ENCODE measurements at places on chromosomes 7 and 10.

GRCh38 chr7:128094686-128095085 is 63.4 kb upstream of the LRRC4 start:
- DNase-seq = no peak

GRCh38 chr10:36688717-36689116 is 436.7 kb upstream of the ANKRD30A start:
- DNase-seq = no peak

DNA sequence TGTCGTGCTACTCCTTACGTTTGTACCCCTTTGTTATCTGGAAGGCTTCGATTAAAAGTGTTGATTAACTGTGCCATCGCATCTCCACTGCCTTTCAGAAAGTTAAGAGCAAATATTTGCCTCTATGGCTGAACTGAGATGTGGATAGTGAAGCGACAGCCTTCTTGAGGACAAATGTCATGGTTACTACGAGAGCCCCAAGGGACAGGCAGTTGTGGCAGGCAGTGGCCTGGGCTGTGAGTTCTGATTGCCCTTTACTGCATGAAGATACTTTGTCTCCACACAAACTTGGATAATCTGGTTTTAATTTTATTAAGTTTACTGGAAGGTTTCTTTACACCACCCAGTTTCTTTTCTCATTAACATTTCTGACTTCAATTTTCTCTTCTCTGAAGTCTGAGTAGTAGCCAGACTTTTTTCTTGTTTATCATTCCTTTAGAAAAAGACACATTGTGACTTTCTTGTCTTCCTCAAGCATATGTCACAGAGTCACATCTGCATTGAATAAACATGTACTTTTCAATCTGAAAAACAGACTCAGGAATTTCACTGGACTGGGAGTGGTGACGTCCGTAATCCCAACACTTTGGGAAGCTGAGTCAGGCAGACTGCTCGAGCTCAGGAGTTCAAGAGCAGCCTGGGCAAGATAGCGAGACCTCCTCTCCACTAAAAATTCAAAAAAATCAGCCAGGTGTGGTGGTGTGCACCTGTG is 1.5 kb downstream of the TAS2R41 start:
- no peak for DNase-seq

DNA sequence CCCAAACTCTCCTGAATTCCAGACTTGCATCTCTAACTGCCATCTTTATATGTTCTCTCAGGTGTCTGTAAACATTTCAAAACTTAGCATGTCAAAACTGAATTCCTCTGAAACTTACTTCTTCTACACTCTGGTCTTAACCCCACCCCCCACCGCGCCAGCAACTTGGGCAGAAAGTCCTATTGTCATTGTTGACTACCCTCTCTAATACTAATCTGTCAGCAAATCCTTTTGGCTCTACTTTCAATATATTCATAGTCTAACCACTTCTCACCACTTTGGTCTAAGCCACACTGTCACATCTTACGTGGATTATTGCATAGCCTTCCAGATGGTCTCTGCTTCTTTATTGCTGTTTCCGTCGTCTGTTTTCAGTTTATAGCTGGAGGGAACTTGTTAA is 86.6 kb downstream of the AHCYL2 start:
- DNase-seq = no peak

GRCh38 chr7:35658606-35659201 is 36.2 kb downstream of the HERPUD2 start:
- no peak for DNase-seq

GRCh38 chr10:86172301-86172700 is 194.3 kb downstream of the GRID1 start:
- no peak for DNase-seq

DNA sequence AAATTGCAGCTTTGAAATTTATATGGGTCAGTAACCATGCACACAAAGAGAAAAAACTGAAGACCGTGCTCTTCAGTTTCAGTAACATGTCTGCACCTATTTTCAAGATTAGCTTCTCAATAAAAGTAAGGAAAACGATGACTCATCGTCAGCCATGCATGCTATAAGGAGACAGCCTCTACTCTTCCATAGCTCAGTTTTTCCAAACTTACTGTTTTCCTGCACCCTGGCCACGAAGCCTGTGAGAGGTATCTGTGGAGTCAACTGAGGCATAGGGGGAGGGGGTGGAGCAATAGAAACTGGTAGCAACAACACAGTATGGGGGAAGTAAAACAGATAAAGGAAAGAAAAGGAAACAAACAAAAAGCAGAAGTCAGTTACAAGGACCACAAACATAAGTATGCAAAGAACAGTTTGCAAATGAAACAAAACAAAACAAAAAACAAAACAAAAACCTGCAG is 58.0 kb downstream of the PDSS1 start:
- no peak for DNase-seq

DNA sequence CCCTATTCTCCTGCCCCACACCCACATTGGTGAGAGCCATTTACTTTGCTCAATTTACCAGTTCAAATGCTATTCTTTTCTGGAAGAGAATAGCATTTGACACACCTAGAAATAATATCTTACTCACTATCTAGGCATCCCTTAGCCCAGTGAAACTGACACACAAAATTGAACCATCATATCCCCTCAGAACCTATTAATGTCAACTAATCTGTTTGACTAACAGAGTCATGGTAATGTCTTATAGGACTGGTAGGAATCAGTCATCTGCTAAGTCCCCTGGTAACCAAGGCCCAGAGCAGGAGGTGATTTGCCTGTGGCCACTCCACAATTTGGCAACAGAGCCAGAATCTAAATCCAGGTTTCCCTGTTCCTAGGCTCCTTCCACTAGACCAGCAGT is 63.3 kb downstream of the PPP1R3C start:
- DNase-seq = no peak

DNA sequence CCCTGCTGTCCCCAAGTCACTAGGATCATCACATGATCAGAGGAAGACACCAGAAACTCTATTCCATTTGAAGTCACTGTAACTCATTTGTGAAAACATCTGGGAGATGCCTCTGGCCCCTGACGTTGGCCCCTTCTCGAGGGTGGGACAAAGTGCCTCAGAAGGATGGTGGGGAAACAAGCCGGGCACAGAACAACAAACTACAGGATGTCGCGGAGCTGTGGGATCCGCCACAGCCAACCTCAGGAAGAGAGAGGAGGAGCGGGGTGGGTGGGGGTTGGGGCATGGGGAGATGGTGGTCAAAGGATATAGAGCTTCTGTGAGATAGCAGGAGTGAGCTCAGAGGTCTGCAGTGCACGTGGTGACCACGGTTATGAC is 265.6 kb upstream of the TCERG1L start:
- DNase-seq = no peak

- DNase-seq = no peak
Observed at GRCh38 chr7:23021596-23021995, 7.7 kb upstream of the HYCC1 start.

DNA sequence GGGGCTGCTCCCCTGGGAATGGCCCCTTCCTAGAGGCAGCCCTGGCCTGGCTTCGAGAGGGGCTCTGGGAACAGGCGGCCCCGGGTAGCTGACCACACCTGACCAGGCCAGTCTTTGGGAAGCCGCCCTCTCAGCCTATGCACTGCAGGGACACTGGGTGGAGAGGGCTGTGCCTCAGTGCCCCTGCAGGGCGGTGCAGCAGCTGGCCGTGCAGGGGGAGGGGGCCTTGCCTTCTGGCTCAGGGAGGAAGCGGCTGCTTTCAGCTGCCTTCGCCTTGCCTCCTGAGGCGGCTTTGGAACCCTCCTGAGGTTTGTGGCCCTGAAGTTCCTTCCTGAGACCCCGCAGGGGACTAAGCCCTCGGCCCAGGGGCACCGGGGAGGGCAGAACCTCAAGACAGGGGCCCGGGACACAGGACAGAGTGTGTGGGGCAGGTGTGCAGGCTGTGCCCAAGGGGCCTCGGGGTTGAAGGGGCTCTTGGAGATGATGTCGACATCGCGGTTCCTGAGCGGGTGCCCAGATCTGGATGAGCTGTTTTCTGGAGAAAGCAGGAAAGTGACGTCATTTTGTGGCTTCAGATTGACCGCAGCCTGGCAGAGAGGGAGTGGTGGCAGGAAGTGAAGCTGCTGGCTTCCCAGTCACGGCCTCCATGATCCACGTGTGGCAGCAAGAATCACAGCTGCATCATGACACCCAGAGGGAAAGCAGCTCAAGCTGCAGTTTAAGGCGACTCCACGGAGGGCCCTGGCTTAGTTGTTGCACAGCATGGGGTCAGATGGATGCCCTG is 17.7 kb downstream of the ADAM8 start:
- no peak for DNase-seq

All from activated gamma-delta T cell (primary cell).